Left kidney (tissue), 8 donors: ENCODE measurements at places on chromosomes 7 and 10. TPM values are rescaled to one million over a fixed set of nuclear protein-coding genes. Genes with fewer than 3 reads are reported as not detected.

The BPGM gene
- 43.0 TPM for polyA plus RNA-seq

GRCh38 chr7:18013936-18014335, 13.7 kb downstream of the PRPS1L1 start:
- no peak for DNase-seq

The GIMAP4 gene
- polyA plus RNA-seq: 26.3 TPM

The PSMC2 gene
- 117 TPM for polyA plus RNA-seq

DNA sequence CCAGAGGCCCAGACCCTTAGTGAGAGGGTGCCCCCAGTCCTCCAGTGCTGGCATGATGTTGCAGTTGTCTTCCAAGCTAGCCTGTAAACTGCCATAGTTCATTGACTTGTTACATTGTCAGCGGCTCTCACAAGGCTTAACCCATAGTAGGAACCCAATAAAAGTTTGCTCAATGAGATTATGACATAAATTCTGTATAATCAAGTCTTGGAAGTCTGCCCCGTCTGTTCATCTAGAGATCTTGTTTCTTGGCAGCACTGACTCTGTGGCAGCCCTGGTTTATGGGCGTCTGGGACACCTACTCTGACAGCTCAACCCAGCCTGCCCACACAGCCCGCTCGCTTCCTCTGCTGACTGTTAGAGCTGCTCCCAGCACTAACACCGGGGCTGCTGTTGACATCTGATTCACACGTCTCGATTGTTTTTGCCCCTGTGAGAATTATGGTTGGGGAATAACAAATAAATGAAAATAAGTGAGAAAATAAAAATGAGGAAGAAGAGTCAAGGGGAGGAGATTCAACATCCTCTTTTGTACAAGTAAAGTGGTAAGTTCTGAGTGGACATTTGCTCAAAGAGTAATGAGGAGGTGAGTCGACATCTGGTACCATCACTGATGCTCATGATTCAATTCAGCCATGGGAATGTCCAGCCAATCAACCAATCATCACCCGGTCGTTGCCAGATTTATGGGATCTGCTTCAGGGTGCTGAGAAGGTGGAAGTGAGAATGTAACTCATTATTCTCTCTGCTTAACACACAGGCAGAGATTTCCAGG, 160.8 kb downstream of the SPAG6 start:
- DNase-seq: no peak

- no peak for DNase-seq
These were observed 26.0 kb upstream of the GJD4 start for GRCh38 chr10:35579116-35579515.

GRCh38 chr10:36254199-36254598, 612.1 kb upstream of the FZD8 start:
- DNase-seq: no peak

The TEX47 gene
- polyA plus RNA-seq: not detected

The GPR26 gene
- polyA plus RNA-seq: 0.07 TPM

- no peak for DNase-seq
These were observed 118.3 kb upstream of the KMT2E start for GRCh38 chr7:104895522-104896236.

- DNase-seq: no peak
These were observed 283.1 kb upstream of the NRP1 start for GRCh38 chr10:33617381-33618080.
